ENCODE measurements at places on chromosomes 1 and 21. TPM values are rescaled to one million over a fixed set of nuclear protein-coding genes. Genes with fewer than 3 reads are reported as not detected.

The RGS18 gene
- total RNA-seq = 1.6 TPM

The SERPINC1 gene
- total RNA-seq = not detected

GRCh38 chr1:227790034-227790400, 25.5 kb upstream of the PRSS38 start:
- no peak for DNase-seq
- peaks cover 29% of the 10 kb centered on the region for H3K4me1 ChIP-seq
- H3K27ac ChIP-seq = no peak overlapping the region
- no peaks in the 10 kb centered on the region for H3K36me3 ChIP-seq

DNA sequence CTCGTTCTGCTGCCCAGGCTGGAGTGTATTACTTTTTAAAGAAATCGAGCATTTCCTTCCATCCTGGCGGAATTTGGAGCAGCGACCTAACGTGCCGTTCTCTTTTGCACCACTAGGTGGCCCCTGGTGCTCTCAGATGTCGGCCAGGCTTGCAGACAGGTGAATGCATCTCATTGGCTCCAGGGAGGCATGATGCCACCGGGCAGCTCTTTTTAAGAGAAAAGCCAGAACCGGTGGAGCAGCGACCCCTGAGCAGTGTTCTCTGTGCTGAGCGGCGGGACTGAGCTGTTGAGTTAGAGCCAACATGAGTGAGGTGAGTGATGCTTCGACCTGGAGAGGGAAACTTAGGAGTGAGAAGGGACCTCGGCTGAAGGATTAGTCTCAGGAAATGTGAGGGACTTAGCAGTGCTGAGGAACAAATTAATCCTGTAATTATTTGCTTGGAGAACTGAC, at the start of gene PCP4:
Gene PCP4 (plus strand): TSS at position 241 of the 453 bp plus-strand sequence. CDS start 64 bp downstream, at position 305.
- H3K4me3 ChIP-seq = peak within 1 kb of the TSS; percentile 16
- peak within 1 kb of the TSS; percentile 96 for H3K27ac ChIP-seq
- DNase-seq = peak; percentile 95

GRCh38 chr1:209072481-209072880, 511.0 kb upstream of the CAMK1G start:
- H3K4me1 ChIP-seq = no peaks in the 10 kb centered on the region
- no peak for DNase-seq
- no peak overlapping the region for H3K4me3 ChIP-seq
- H3K27ac ChIP-seq = no peak overlapping the region
- H3K36me3 ChIP-seq = no peaks in the 10 kb centered on the region
- no peaks in the 10 kb centered on the region for H3K27me3 ChIP-seq

Measured in thyroid gland (tissue), 4 donors.